ENCODE measurements at places on chromosomes 3 and 15. TPM values are rescaled to one million over a fixed set of nuclear protein-coding genes. Genes with fewer than 3 reads are reported as not detected.

LMAN1L gene
- total RNA-seq: not detected

SYNPR gene
- total RNA-seq: not detected

SH2D7 gene
- 0.26 TPM for total RNA-seq

DNA sequence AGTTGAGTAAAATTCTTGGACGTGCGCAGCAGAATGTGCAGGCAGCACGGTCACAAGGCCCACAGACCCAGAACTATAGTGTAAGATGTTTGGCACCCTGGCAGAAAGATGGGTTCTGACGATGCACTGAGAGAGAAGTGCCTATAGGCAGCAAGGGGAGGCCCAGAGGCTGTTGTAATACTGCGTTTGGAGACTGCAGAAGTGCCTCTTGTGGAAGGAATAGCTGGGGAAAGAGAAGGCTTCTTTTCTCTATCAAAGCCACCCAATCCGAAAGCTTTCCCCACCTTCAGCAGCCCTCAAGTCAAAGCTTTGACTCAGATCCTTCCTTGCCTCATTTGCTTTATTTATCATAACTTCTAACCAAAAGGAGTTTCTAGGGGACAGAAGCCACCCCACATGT, 5.2 kb upstream of the SIN3A start:
- H3K4me3 ChIP-seq: peak overlapping the region; percentile 98
- H3K27me3 ChIP-seq: no peaks in the 10 kb centered on the region
- H3K4me1 ChIP-seq: peaks cover 13% of the 10 kb centered on the region
- peak overlapping the region; percentile 90 for H3K27ac ChIP-seq

ZBBX gene
- not detected for total RNA-seq

DNA sequence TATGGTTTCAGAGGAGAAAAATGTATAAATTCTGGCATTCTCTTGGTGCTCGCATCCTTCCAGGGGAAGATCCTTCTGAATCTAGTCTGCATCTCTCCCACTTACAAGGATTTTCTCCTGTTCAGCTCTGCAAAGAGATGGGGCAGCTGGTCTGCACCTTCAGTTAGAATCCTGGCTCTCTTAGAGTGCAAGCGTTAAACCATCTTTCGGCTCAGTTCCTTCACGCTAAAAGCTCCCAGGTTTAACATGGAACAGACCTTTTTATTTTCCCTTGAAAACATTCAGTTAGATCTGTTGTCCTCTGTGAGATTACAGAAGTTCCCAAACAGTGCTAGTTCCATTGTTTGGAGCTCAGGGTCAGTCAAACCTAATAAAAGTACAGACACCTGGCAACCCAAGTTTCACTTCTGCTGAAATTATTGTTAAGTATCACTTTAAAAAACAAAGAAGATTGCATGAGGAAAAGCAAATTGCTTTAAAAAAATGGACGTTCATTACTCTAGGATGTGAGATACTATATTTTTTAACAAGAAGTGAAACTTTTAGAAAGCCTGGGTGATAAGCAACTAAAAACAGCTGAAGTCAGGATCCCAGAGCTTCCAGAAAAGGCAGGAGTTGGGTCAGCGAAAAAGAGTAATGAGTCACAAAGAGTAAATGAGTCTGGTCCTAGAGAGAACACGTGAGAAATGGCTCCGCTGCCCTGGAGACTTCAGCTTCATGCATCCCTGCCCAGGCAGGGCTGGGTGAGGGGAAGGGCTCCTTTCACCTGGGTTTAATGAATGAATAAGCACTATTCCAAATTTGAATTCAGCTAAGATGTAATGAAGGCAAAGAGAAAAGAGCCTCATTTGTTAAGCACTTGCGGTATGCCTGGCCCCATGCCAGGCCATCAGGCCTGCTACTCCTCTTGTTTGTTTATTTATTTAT, 63.3 kb downstream of the ABTB1 start:
- peaks cover 18% of the 10 kb centered on the region for H3K27me3 ChIP-seq
- H3K4me1 ChIP-seq: peaks cover 12% of the 10 kb centered on the region
- no peak for DNase-seq
- H3K36me3 ChIP-seq: no peaks in the 10 kb centered on the region

DNA sequence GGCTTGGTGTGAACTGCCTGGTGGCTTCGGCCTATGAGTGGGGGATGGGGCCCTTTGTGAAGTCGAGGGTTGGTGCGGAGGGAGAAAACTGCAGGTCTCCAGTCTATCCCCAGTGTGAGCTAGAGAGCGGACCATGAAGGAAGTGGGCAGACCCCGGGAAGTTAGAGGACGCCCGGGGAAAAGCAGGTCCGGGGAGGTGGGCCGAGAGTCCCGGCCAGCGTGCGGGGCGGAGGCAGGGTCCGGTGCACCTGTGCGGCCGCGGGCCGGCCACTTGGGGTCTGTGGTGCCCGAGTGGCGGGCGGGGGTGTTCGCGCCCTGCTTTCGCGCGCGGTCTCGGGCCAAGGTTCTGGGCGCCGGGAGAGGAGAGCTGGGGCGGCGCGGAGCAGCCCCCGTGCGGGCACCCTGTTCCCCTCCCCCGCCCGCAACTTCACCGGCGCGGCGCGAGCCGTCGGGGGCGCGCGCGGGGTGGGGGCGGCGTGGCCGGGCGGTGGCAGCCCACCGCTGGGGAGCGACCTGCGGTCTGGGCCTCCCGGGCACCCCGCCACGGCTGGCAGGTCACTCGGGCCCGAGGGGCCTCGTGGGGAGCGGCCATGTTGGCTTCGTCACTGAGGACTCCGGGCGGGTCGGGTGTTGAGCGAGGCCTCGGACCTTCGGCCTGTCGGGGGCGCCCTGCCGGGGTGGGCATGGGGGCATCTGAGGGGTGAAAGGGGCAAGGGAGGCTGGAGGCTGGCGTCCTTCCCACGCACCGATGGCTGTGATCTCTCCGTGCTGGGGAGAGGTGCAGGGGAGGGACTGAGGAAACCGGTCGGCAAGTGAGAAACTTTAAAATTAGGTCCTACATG, 4.8 kb downstream of the UBE2E1 start:
- peaks cover 40% of the 10 kb centered on the region for H3K36me3 ChIP-seq
- H3K27me3 ChIP-seq: peaks cover 4% of the 10 kb centered on the region
- peak; percentile 66 for DNase-seq
- H3K4me1 ChIP-seq: peaks cover 63% of the 10 kb centered on the region

PIK3CA gene
- 19.7 TPM for total RNA-seq

ANKRD63 gene
- not detected for total RNA-seq

TXNRD3 gene
- total RNA-seq: 1.6 TPM

PLXNB1 gene
- 4.0 TPM for total RNA-seq

TMEM158 gene
- 0.35 TPM for total RNA-seq

DNA sequence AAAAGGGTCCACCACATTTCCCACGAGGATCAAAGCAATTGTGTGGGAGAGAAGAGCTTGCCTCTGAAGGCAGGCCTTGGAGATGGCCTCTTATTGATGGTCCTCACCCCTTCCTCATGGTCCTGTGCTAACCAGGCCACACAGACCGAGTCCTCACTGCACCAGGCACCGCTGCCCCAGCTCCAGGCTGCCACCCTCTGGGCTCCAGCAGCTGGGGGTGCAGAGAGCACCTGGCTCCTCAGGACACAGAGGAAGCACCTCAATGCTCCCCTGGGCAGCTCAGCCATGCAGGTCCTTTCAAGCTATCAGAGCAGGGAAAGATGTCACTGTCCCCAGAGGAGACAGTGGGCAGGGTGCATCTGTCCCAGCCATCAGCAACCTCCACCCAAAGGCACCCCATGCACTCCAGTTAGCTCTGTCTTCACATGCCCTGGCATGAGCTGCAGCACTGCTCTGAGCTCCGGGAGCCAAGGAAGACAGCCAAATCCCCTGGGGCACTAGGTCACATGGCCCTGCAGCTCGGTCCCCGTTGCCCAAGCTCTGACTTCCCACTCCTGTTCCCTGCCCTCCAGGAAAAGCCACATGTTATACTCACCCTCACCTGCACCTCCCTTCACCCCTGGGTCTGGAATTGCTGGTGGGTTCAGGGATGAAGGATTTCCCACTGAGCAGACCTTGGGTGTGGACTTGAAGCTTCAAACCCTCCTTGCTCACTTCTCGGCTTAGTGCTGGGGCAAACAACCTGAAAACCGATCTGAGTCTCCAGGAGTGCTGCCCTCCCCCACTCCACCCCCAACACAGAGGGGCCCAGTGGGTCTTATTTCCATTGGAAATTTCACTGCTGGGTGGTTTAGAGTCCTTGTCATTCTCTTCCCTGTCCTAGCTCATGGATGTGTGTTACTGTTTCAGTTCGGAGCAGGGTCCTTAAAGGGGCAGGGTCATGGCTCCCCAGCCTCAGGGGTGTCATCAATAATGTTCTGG, 32.6 kb downstream of the ALS2CL start:
- H3K4me1 ChIP-seq: peaks cover 3% of the 10 kb centered on the region
- H3K36me3 ChIP-seq: no peaks in the 10 kb centered on the region
- H3K27ac ChIP-seq: no peak overlapping the region

LMLN gene
- total RNA-seq: 1.5 TPM

HEMK1 gene
- total RNA-seq: 49.9 TPM

GRCh38 chr15:79896131-79896633, 632 bp downstream of the MTHFS start:
- peak overlapping the region; percentile 90 for H3K4me3 ChIP-seq
- peaks cover 27% of the 10 kb centered on the region for H3K36me3 ChIP-seq
- DNase-seq: no peak

GRCh38 chr3:171407759-171408158, 52.4 kb downstream of the TNIK start:
- DNase-seq: no peak
- no peaks in the 10 kb centered on the region for H3K27me3 ChIP-seq
- H3K36me3 ChIP-seq: peaks cover 22% of the 10 kb centered on the region
- H3K27ac ChIP-seq: no peak overlapping the region

SPCS1 gene
- 106 TPM for total RNA-seq

DNA sequence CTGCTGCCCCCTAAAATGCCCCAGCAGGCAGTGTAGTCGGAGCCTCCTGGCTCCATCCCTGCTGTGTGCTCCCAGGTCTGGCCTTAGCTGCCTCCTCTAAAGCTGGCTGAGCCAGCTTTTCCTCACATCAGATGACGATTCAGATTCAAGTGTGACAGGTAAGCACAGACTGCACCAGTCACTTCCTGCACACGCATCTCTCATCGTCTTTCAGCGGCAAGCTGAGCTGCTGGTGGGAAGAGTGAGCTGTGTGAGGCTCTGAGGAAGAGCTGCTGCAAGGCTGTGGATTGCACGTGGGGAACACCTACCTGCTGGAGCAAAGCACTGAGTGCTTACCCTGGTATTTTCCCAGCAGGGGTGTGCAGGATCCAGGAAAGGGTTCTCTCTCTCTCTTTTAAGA, 88.4 kb upstream of the RPL32 start:
- DNase-seq: no peak
- H3K4me1 ChIP-seq: peaks cover 16% of the 10 kb centered on the region
- H3K27ac ChIP-seq: no peak overlapping the region
- H3K36me3 ChIP-seq: peaks cover 5% of the 10 kb centered on the region

- H3K27me3 ChIP-seq: peaks cover 4% of the 10 kb centered on the region
- H3K27ac ChIP-seq: no peak overlapping the region
- H3K4me3 ChIP-seq: no peak overlapping the region
- H3K4me1 ChIP-seq: peaks cover 2% of the 10 kb centered on the region
Observed at GRCh38 chr3:169591983-169592644, 71.4 kb downstream of the MECOM start.

FAM81A gene
- 2.5 TPM for total RNA-seq

GRCh38 chr3:173770796-173771573, 373.4 kb downstream of the NLGN1 start:
- DNase-seq: no peak
- no peak overlapping the region for H3K4me3 ChIP-seq
- H3K4me1 ChIP-seq: no peaks in the 10 kb centered on the region
- H3K36me3 ChIP-seq: no peaks in the 10 kb centered on the region
- no peaks in the 10 kb centered on the region for H3K27me3 ChIP-seq

- peaks cover 5% of the 10 kb centered on the region for H3K27me3 ChIP-seq
- H3K4me3 ChIP-seq: no peak overlapping the region
- H3K36me3 ChIP-seq: no peaks in the 10 kb centered on the region
- no peak for DNase-seq
Observed at GRCh38 chr15:99029341-99030144, 22.0 kb upstream of the PGPEP1L start.

GRCh38 chr3:112086076-112086854, at the start of gene C3orf52:
C3orf52 (plus strand) TSS chr3:112086389; CDS start chr3:112086408, 19 bp downstream.
- peaks cover 1% of the 10 kb centered on the region for H3K36me3 ChIP-seq
- peaks cover 22% of the 10 kb centered on the region for H3K27me3 ChIP-seq
- peak within 1 kb of the TSS; percentile 74 for H3K4me3 ChIP-seq

CHL1 gene
- total RNA-seq: not detected

GRCh38 chr15:78396976-78397375, 41.0 kb upstream of the IREB2 start:
- no peak overlapping the region for H3K27ac ChIP-seq
- H3K36me3 ChIP-seq: no peaks in the 10 kb centered on the region
- H3K4me1 ChIP-seq: no peaks in the 10 kb centered on the region
- DNase-seq: no peak

CDCP1 gene
- total RNA-seq: 5.3 TPM

DNA sequence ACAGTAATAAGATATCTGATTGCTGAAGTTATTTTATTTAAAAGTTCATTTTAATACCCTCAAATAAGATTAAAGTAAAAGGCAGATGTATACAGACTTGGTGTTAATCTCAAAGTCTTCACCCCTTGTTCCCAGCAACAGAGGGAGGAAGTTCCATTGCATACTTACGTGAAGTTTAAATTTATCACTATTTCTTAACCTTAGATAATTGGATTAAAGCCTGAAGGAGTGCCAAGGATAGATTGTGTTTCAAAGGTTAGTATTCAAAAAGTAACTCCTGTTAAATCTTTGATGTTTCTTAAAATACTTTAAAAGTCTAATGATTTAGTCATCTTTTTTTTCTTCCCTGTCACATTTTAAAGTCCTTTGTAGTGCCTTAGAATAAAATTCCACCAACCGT, 39.3 kb downstream of the ATP1B3 start:
- peaks cover 46% of the 10 kb centered on the region for H3K36me3 ChIP-seq
- no peak overlapping the region for H3K4me3 ChIP-seq
- H3K27ac ChIP-seq: no peak overlapping the region
- no peaks in the 10 kb centered on the region for H3K27me3 ChIP-seq
- H3K4me1 ChIP-seq: peaks cover 6% of the 10 kb centered on the region
- no peak for DNase-seq

SUSD5 gene
- total RNA-seq: not detected

DNA sequence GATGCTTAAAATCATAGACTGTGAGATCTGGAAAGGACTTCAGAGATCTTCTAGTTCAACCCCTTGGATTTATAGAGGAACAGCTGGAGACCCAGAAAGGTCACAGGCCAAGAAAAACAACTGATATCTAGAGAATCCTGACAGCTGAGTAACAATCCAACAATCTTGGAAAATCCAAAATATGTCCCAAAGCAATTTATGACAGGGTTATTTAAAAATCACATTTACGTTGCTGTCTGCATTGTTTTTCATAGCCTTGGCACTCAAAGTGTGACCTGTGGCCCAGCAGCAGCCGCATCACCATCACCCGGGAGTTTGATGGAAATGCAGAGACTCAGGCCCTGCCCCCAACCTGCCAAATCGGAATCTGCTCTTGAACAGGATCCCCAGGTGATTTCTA, 78.8 kb downstream of the FBN1 start:
- H3K27me3 ChIP-seq: peaks cover 25% of the 10 kb centered on the region
- H3K36me3 ChIP-seq: no peaks in the 10 kb centered on the region
- H3K27ac ChIP-seq: no peak overlapping the region

SLC9C1 gene
- total RNA-seq: not detected

- H3K4me3 ChIP-seq: no peak overlapping the region
- peaks cover 57% of the 10 kb centered on the region for H3K36me3 ChIP-seq
- peak overlapping the region; percentile 95 for H3K27ac ChIP-seq
- H3K27me3 ChIP-seq: no peaks in the 10 kb centered on the region
Observed at GRCh38 chr3:49027634-49028033, 1.6 kb downstream of the IMPDH2 start.
